Transverse colon (tissue), 4 donors: ENCODE measurements at places on chromosomes 16 and 17. TPM values are rescaled to one million over a fixed set of nuclear protein-coding genes. Genes with fewer than 3 reads are reported as not detected.

The RHBDL3 gene
- total RNA-seq, result 0.64 TPM

The TBC1D3E gene
- not detected for total RNA-seq

The RHBDF1 gene
- 35.4 TPM for total RNA-seq

The HOXB1 gene
- total RNA-seq, result not detected

The KCNJ18 gene
- not detected for total RNA-seq

The VAT1L gene
- total RNA-seq, result 1.4 TPM

The EVPLL gene
- total RNA-seq, result 7.0 TPM

The ZP2 gene
- total RNA-seq, result 0.27 TPM

The MPP2 gene
- total RNA-seq, result 4.6 TPM

The TANC2 gene
- total RNA-seq, result 22.1 TPM

The CACNA1G gene
- not detected for total RNA-seq

The ADAD2 gene
- total RNA-seq, result not detected

The HIC1 gene
- 9.5 TPM for total RNA-seq

The CFAP20 gene
- 19.1 TPM for total RNA-seq

The PLA2G15 gene
- total RNA-seq, result 18.2 TPM

The ABCC3 gene
- 615 TPM for total RNA-seq

The FGF11 gene
- total RNA-seq, result 1.9 TPM

The ABCA10 gene
- total RNA-seq, result 4.6 TPM

The CDH16 gene
- 0.20 TPM for total RNA-seq

The CTRB1 gene
- total RNA-seq, result not detected

The ENPP7 gene
- 0.16 TPM for total RNA-seq

The CDH8 gene
- total RNA-seq, result not detected

The FSCN2 gene
- total RNA-seq, result 6.4 TPM

The GJC1 gene
- total RNA-seq, result 12.7 TPM

The TBC1D26 gene
- total RNA-seq, result not detected

The MYO18A gene
- total RNA-seq, result 145 TPM

The CCL17 gene
- not detected for total RNA-seq

The PKMYT1 gene
- total RNA-seq, result 0.55 TPM

The SOX8 gene
- 0.41 TPM for total RNA-seq

The ACSM2A gene
- not detected for total RNA-seq

The LRRC37A gene
- 1.1 TPM for total RNA-seq

The SYCE1L gene
- not detected for total RNA-seq

The SLC47A2 gene
- not detected for total RNA-seq

The C1QL1 gene
- 0.55 TPM for total RNA-seq

The NLRC3 gene
- 12.3 TPM for total RNA-seq

The TLCD1 gene
- total RNA-seq, result 5.6 TPM

The CDRT4 gene
- 93.5 TPM for total RNA-seq

The LLGL2 gene
- 418 TPM for total RNA-seq

The MT1X gene
- total RNA-seq, result 784 TPM

The TMEM101 gene
- 34.0 TPM for total RNA-seq

The NOL3 gene
- 65.9 TPM for total RNA-seq
